GM13976 (cell line): ENCODE measurements at places on chromosomes 6 and 20.

- DNase-seq = no peak
Measured at GRCh38 chr6:117451671-117452070, 25.9 kb upstream of the ROS1 start.

GRCh38 chr6:78810146-78810545 lies 57.2 kb upstream of the IRAK1BP1 start:
- DNase-seq = peak; percentile 22

DNA sequence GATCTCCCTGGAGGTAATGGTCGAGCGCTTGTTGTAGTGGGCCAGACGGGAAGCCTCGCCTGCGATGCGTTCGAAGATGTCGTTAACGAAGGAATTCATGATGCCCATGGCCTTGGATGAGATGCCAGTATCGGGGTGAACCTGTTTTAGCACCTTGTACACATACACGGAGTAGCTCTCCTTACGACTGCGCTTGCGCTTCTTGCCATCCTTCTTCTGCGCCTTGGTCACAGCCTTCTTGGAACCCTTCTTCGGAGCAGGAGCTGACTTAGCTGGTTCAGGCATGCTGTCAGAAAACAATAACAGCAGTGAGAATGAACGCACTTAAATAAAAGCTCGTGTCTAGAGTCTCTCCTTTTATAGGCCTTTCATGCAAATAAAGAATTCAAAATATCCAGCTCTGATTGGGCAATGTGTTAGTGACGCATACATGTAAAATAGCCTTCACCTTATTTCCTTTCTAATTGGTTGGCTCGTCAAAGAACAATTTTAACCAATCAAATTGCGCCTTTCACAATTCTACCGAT lies 129.2 kb downstream of the HFE start:
- DNase-seq = peak; percentile 85

DNA sequence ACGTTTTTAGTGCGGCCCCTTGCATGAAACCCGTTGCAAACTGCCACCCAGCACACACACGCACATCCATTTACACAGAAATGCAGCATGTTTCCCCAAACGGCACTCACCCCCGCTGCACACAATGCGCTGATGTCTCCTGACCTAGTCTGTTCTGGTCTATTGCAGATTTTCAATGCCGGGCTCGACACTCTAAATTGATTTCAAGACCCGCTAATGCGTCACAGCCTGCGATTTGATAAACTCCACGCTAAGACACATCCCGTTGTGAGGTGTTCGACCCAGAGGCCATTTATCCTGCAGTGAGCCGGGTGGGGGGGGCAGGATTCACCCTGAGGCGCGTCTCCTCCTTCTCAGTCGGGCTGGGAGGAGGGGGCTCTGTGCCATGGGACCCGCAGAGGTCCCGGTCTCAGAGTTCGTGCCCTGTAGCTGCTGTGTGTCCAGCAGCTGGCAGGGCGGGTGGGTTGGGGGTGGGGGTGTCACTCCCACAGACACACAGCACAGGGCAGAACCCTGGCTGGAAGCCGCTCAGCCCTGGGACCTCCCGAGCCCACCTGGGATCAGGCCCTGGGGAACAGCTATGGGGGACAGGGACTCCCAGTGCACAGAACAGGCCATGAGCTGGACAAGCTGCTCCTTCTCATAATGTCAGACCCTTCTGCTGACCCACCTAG lies 367.9 kb downstream of the PREX1 start:
- DNase-seq = no peak

DNA sequence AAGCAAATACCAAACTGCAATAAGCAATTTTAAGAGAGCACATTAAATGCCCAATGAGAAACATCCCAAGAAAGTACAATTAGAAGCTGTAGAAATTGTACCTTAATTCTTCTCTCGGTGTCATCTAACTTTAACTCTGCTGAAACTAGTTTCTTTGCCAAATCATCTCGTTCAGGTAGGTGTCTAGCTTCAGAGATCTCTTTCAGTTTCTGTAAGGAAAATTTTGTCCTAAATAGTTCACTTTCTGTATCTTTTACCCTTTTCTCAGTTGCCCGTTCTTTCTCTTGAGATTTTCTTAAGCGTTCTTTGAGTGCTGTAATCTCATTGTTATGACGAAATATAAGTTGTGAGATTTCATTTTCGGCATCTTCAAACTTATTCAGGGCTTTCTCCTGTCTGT lies 24.1 kb downstream of the LCA5 start:
- DNase-seq = no peak

DNA sequence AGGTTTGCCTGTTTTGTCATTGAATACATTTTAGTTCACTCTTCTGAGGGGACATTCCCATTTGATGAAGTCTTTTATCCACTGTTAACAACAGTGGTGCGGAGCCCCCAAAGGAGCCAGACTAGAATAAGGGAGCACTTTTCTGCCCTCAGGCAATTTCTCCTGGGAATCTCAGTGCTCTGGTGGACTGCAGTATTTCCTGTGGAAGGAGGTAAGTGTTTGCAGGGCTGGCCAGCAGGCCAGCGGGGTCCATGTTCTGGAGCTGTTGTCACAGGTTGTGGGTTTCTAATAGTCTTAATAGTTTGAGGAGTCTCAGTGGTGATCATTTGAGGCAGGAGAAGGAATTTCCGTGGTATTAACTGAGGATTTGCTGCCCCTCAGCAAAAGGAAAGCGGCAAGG lies 83.5 kb downstream of the ASXL1 start:
- DNase-seq = no peak

- DNase-seq = no peak
Measured at GRCh38 chr6:143167224-143167623, 106.5 kb downstream of the AIG1 start.

- no peak for DNase-seq
Measured at GRCh38 chr20:45268531-45268930, 14.2 kb upstream of the SLPI start.

DNA sequence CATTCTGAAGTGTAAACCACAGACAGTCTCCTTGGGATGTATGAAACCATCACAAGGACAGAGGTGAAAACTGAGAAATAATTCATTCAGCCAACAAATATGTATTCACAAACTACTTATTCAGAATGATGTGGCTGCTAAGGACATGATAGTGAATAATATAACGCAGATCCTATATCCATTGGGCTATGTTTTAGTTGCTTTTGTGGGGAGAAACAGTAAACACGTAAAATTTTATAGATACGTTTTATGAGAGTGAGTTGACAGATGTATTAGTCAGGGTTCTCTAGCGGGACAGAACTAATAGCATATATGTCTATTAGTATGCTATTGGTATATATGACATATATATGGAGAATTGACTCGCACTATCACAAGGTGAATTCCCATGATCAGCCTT lies 402.5 kb downstream of the RFPL4B start:
- DNase-seq = no peak

DNA sequence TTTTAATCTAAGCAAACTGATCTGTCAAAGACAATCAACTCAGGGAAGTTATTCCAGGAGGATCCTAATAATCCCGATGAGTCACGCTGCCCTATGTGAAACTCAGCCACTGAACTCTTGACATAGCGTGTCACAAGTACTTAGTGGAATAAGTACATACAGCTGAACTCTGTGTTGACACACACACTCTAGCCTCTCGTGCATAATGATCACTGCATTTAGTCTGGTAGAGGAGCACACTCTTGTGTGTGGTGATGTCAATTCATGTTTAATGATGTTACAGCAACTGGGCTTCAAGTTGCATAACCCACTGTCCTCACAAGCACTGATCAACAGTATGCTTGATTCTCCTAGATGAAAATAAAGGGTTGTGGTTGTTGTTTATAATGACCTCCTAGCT lies 148.3 kb downstream of the HACE1 start:
- DNase-seq = no peak

GRCh38 chr6:40135491-40136072 lies 201.3 kb upstream of the MOCS1 start:
- no peak for DNase-seq

DNA sequence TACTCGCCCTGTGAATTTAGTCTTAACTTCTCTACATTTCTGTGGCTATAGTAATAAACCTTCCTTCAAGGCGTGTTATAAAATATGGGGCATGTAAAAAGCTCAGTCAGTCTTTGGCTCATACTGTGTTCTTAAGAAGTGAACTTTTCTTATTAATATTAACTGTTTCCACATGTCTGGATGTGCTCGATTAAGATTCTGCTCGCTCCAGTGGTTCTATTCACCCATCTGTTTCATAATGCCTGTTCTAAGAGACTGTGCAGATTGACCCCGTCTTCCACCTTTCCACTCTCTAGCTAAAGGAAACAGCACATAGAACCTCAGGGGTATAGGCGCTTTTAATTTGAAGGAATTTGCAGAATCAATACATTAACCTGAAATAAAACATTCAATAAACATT lies 99.9 kb downstream of the L3MBTL3 start:
- DNase-seq = no peak

DNA sequence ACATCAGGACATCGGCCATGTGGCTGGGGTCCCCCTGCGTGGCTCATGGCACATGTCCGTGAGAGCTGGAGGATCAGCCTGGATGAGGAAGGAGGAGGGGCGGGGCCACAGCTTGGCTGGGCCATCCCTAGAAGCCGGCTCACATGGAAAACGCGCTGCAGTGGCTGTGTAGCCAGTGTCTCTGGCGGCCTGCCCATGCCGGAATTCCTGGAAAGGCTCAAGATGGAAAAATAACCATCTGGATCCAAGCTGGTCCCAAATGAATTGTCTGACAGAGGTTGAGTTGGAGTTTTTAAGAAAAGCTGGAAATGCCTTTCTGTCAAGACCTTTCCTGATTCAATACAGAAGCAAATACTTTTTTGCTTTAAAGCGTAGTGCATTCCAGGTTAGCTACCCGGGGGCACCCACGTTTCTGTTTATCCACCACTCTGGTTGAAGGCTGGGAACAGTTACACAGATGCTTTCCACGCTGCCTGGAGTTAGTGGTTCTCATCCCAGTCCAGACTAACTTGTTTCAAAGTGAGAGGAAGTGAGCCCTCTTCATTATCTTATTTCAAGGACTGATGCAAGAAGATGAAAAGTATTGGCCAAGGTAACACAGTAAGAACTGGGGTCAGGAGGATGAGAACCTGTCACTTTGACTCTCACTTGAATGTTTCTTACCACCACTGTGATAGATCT lies 99.0 kb downstream of the GMPR start:
- DNase-seq = no peak

- no peak for DNase-seq
Measured at GRCh38 chr20:10468340-10468845, 33.3 kb downstream of the SLX4IP start.

GRCh38 chr6:10793035-10793434 lies 45.3 kb downstream of the MAK start:
- no peak for DNase-seq

GRCh38 chr6:170188571-170189001 lies 102.3 kb downstream of the DLL1 start:
- peak; percentile 20 for DNase-seq

DNA sequence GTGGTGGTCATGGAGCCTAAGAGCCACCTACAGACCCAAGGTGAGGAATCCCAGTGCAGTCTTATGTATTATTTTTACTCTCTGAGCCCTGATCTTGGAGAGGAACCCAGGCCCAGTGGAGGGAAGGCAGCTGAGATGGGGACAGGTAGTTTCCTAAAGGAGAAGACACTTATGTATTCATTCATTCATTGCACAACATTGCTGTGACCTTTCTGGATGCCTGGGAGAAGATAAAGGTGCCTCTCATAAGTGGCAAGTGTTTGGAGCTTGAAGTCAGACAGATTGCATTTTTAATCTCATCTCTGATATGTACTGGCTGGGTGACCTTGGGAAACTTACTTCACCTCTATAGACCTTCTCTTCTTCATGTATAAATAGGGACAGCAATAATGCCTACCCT lies 111.1 kb downstream of the CEBPB start:
- no peak for DNase-seq

DNA sequence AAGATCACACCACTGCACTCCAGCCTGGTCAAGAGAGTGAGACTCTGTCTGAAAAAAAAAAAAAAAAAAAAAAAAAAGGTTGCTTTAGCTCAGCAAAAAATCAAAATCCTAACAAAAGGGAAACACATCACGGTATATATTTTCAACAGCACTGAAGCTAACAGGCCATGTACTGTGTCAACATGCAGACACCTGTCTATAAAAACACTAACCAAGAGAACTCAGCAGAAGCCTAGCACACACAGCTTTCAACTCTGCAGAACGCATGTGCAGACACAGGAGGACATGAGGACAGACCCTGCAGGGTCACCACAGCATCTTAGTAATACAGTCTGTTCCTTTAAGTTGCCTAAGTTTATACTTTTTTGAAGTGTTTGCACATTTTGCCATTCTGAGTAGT lies 13.5 kb downstream of the NINL start:
- no peak for DNase-seq

GRCh38 chr6:25511376-25511775 lies 140.6 kb upstream of the SCGN start:
- no peak for DNase-seq

GRCh38 chr6:2868637-2869036 lies 27.0 kb upstream of the SERPINB1 start:
- DNase-seq = no peak

DNA sequence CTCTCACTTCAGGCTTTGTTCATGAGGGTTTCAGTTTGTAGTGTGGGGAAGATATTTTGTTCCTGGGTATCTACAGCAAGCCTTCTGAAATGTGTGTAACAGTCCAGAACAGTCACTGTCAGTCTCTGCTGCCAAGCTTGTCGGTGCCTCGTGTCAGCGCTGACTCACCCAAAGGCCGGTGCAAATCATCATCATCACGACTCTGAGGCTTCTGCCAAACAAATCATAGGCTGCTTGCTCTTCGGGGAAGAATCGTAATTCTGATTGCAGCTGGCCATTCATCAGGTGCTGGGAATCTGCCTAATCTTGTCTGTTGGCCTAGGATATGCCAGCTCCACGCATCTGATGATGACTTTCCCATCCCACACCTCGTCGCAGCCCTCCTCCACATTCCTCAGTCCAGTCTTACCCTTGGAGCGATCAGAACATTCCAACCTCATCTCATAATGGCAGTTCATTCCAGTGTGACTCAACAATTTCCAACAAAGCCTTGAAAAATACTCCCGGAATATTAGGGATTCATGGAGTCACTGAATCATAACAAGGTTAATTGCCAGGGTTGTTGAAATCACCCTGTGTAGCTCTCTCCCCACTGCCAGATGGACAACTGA lies 40.9 kb downstream of the ALDH8A1 start:
- no peak for DNase-seq

- DNase-seq = no peak
Measured at GRCh38 chr6:125537090-125537489, 212.3 kb upstream of the HEY2 start.

GRCh38 chr6:41236276-41236675 lies 8.1 kb downstream of the TREML4 start:
- DNase-seq = no peak
